Mesothelial cell of epicardium (in vitro differentiated cells): ENCODE measurements at places on chromosomes 16 and 17.

DNA sequence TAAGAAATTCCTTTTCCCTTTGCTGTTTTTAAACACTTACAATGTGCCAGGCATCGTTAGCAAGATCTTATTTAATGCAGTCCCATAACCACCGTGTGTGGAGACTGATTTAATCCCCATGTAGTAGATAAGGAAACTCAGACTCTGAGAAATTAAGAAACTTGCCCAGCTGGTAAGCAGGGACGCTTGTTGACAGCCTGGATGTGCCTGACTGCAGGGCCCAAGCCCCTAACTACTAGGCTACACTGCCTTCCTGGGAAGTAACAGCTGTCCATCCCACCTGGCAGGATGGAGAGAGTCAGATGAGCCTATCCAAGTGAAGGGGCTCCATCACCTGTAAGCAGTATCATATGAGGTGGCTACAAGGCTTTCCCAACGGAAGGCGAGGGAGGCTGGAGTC, 23.1 kb downstream of the CDK5RAP3 start:
- no peak for DNase-seq
- H3K36me3 ChIP-seq = no peaks in the 10 kb centered on the region
- H3K4me3 ChIP-seq = no peak overlapping the region
- peaks cover 31% of the 10 kb centered on the region for H3K4me1 ChIP-seq
- H3K27ac ChIP-seq = no peak overlapping the region

GRCh38 chr16:77890075-77890474, 101.7 kb downstream of the VAT1L start:
- H3K4me3 ChIP-seq = no peak overlapping the region
- peaks cover 12% of the 10 kb centered on the region for H3K27me3 ChIP-seq
- H3K4me1 ChIP-seq = no peaks in the 10 kb centered on the region

GRCh38 chr16:9614389-9614788, 522.9 kb downstream of the HAPSTR1 start:
- H3K27me3 ChIP-seq = peaks cover 2% of the 10 kb centered on the region
- H3K27ac ChIP-seq = no peak overlapping the region
- no peak for DNase-seq
- H3K4me1 ChIP-seq = peaks cover 6% of the 10 kb centered on the region
- H3K4me3 ChIP-seq = no peak overlapping the region

- peaks cover 3% of the 10 kb centered on the region for H3K4me1 ChIP-seq
- DNase-seq = no peak
- H3K27ac ChIP-seq = no peak overlapping the region
- no peak overlapping the region for H3K4me3 ChIP-seq
- no peaks in the 10 kb centered on the region for H3K27me3 ChIP-seq
- no peaks in the 10 kb centered on the region for H3K36me3 ChIP-seq
Measured at GRCh38 chr17:27970587-27970986, 71.9 kb upstream of the NLK start.

DNA sequence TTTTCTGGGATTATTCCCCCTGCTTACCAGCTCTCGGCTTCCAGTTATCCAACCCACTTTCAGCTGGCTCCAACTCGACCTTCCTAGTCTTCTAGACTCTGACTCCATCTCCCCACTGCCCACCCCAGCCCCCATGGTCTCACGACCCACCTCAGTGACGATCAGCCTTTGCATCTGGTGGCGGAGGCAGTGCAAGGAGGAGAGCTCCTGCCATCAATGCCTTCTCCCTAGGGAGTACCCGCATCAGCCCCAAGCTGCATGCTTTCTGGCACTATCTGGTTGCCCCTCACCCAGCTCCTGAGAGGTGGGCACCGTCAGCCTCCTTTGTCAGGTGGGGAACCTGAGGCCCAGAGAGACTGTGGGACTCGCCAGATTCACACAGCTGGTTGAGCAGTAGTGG, 72.6 kb upstream of the RPL38 start:
- no peaks in the 10 kb centered on the region for H3K4me1 ChIP-seq
- H3K36me3 ChIP-seq = no peaks in the 10 kb centered on the region
- no peak overlapping the region for H3K4me3 ChIP-seq
- no peak overlapping the region for H3K27ac ChIP-seq

DNA sequence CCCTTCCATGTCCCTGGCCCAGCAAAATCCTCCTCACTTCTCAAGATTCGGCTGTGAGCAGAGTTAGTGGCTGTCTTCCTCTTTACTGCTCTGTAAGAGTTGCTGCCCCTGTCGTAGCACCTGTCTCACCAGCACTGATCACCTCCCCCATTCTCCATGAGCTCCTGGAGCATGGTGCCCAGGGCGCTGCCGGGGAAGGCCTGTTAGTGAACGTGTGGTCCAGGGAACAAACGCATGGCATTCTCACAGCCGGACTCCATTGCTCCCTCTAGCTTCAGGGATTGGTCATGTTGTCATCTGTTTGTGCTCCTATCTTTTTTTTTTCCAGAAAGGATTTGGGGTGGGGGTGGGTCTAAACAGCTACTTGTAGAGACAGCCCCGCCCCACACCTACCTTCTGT, 141.2 kb downstream of the CMIP start:
- no peak overlapping the region for H3K4me3 ChIP-seq
- peaks cover 7% of the 10 kb centered on the region for H3K36me3 ChIP-seq
- peaks cover 48% of the 10 kb centered on the region for H3K4me1 ChIP-seq
- peak overlapping the region; percentile 94 for H3K27ac ChIP-seq
- no peak for DNase-seq
